ENCODE measurements at places on chromosomes 3 and 15.

DNA sequence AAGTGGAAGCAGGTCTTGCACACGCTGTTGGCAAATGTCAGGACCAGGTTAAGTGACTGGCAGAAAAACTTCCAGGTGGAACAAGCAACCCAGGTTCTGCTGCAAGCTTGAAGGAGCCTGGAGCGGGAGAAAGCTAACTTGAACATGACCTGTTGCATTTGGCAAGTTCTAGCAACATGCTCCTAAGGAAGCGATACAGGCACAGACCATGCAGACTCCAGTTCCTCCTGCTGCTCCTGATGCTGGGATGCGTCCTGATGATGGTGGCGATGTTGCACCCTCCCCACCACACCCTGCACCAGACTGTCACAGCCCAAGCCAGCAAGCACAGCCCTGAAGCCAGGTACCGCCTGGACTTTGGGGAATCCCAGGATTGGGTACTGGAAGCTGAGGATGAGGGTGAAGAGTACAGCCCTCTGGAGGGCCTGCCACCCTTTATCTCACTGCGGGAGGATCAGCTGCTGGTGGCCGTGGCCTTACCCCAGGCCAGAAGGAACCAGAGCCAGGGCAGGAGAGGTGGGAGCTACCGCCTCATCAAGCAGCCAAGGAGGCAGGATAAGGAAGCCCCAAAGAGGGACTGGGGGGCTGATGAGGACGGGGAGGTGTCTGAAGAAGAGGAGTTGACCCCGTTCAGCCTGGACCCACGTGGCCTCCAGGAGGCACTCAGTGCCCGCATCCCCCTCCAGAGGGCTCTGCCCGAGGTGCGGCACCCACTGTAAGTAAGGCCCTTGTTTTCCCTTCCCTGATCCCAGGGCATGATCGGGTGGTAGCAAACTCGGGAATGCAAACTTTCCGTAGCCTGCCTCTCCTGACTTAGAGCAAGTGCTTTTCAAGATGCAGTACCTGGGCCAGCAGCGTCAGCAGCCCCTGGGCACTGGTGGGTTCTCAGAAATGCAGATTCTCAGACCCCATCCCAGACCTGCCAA is 759 bp downstream of the GALNT15 start:
- no peak for DNase-seq

DNA sequence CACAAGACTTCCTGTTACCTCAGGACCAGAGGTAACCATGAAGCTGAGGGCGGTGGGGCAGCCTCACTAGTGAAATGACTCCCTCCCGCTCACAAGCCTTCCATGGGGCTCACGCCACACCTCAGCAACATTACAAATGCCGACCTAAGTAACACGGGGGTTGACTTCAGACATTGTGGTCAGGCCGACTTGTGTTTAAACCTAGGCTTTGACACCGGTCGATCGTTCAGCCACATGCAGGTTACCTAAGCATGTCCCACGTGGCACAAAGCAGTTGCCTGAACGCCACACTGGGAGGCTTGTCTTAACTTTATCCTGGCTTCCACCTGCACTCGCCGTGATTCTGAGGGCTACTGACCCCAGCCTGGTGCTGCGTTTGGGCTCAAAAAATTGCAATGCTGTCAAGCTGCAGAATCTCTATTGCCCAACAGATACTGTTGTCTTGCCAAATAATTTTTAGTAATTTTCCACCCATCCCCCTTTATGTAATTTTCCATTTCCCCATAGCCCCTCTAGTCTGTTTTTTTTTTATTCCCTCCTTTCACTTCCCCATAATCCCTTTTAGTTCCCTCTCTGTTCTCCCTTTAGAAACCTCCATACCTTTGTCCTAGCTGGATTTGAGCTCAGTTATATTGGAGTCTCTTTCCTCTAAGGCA is 158.6 kb upstream of the RGMA start:
- no peak for DNase-seq

GRCh38 chr3:8784676-8785435 is 15.4 kb upstream of the OXTR start:
- DNase-seq, result no peak

DNA sequence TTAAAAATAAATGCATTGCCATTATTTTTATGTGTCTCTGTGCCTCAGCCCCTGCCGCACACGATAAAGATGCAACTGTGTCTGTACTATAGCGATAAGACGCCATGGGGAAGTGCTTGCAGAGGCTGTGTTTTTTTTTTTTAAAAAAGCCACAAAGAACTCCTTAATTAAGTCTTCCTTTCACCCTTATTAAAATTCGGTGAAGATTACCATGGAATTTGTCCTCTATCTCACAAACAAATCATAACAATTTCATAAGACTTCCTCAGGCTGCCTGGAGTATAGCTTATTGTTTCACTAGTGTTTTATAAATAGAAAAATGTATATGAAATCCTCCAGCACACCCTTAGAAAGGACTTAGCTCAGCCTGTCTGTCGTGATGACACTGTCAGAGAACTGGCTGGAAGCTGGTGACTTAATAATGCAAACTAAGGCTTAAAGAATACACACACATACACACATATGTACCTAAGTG is 374.8 kb upstream of the SLCO3A1 start:
- no peak for DNase-seq

- no peak for DNase-seq
Measured at GRCh38 chr3:3443482-3443881, 264.0 kb upstream of the CRBN start.

DNA sequence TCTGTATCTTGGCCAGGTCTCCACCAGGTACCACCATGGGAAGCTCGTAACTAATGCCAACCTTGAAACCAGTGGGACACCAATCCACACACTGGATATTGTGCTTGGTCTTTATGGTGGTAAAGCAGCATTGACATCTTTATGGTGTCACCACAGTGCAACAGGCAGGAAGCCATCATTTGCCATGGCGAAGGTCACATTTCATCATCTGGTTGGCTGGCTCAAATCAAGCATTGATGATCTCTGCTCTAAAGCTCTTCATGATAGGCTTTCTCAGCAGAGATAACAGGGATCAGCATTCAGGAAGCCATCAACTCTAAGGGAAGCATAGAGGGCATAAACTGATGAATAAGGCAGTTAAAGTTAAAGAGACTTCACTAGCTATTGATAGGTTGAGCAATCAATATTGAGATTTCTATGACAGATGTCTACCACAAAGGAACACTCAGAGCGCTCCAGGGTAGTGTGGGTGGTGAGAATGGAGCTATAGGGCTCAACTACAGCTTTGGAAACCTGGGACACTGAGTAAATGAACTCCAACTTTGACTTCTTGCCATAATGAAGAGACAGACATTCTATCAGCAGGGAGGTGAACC is 54.1 kb upstream of the ACTC1 start:
- DNase-seq, result no peak

DNA sequence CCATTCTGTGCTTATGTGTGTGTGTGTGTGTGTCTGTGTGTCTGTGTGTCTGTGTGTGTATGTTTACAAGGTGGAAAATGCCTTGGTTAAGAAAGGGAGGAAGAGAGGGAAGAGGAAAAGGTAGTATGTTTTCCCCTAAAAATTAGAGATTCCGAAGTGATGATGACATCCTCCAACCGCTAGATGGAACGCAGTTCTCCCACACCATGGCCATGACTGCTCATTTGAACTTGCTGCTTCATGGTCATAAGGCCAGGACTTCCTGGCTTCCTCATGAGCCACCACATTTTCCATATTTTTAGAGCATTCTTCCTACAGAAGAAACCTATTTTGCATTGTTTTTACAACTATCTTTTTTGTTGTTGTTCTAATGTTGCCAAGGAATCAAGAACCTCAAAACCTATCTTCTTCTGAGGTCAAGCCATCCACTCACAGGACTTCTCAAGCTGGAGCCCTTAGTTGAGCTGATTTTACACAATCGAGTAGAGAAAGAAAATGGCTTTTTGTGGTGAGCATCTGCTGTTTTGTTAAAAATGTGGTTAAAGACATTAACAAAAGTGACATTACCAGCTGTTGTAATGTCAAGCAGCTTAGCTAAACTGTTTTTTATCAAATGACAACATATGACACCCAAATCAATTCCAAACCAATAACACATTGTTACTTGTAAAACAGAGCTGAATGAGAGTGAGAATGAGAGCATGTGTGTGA is 1091.0 kb downstream of the FHIT start:
- DNase-seq, result no peak

DNA sequence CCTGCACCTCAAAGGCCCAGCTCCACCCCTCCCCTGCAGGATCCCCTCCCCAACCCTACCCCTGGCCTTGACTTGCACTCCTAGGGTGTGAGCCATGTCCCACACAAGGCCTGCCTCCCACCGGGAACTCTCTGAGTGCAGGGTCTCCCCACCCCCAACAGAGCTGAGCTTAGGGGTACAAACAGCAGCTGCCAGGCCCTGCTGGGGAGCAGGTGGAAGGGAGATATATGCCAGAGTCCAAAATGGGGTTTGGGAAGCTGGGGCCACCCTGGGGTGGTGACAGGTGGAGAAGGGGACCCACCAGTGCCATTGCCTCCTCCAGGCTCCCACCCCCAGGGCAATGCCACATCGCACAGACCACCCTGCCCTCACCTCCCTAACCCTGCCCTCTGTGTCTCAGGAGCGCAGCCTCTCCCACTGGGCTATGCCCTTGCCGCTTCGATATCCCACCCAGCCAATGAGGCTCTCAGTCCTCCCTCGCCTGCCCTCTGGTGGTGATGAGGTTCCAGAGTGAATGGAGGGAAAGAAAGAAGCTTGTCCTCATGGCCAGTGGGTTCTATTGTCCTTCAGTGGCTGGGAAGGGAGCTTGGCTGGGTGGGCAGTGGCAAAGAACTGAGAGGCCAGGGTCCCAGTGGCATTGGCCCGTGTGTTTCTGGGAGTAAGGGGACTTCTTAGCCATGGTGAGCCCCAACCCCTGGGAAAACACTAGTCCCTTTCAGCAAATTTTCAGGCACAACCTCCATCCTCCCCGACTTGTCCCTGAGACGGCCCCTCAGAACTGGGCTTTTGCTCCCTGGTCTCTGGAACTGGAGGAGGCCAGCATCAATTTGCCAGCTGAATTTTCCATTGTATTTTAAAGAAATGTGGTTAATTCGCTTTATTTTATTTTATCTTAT is 46.8 kb downstream of the CYP11A1 start:
- DNase-seq, result no peak

- no peak for DNase-seq
Measured at GRCh38 chr15:24924153-24924552, 30.6 kb upstream of the SNRPN start.

- DNase-seq, result no peak
Measured at GRCh38 chr3:107328069-107328468, 49.2 kb upstream of the CCDC54 start.

Data from activated T-helper 1 cell treated with anti-CD3 and anti-CD28 coated beads, Interleukin-2, amount 50 U/mL, for 16 hours (primary cell).